Activated T-cell treated with anti-CD3 and anti-CD28 coated beads, Interleukin-2, amount 50 U/mL, for 4 hours (primary cell): ENCODE measurements at places on chromosomes 16 and 17. TPM values are rescaled to one million over a fixed set of nuclear protein-coding genes. Genes with fewer than 3 reads are reported as not detected.

The TNK1 gene
- 7.4 TPM for total RNA-seq

The MMP2 gene
- total RNA-seq: 0.63 TPM

The CBFA2T3 gene
- 1.0 TPM for total RNA-seq

The PRSS27 gene
- total RNA-seq: 0.84 TPM
